NCI-H2227 treated with DMSO at 0.1 percent for 48 hours (cell line): ENCODE measurements at places on chromosomes 4 and X.

DNA sequence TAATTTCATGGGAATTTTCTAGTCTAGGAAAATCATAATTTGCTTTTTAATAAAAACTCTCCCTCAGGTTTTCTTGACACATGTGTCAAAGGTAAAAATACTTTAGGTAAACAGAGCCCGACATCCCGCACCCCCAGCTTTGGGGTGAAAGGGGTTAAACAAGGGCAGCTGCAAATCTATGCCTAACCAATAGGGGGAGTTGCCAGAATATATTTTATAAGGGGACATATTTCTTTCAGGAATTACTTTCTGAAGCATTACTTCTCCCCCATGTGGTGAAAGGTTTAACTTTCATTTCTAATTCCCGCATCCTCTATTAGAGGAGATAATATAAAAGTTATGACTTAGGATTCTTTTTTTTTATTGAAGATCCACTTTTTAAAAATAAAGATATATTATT is 53.9 kb upstream of the HEPH start:
- DNase-seq: no peak

GRCh38 chrX:73481521-73481920 is 34.7 kb downstream of the CDX4 start:
- DNase-seq: no peak

DNA sequence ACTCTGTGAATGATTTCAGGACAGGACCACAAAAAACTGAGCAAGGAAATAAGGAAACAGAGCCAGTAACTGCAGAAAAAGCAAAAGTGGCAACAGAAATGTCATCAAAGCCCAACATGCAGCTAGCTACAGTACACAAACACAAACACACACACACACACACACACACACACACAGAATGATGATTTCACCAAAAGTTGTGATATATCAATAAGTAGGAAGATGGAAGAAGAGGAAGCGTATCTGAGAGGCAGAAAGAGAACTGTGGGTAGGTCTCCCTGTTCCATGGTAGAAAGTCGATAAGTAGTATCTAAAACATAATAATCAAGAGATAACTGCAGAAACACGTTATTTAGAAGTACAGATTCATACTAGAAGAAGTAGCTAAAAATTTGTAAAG is 148.3 kb downstream of the MGST2 start:
- no peak for DNase-seq

- DNase-seq: no peak
These were observed 63.7 kb downstream of the HMGB2 start for GRCh38 chr4:173270312-173271027.

GRCh38 chr4:82708982-82709381 is 89.6 kb downstream of the SCD5 start:
- no peak for DNase-seq

DNA sequence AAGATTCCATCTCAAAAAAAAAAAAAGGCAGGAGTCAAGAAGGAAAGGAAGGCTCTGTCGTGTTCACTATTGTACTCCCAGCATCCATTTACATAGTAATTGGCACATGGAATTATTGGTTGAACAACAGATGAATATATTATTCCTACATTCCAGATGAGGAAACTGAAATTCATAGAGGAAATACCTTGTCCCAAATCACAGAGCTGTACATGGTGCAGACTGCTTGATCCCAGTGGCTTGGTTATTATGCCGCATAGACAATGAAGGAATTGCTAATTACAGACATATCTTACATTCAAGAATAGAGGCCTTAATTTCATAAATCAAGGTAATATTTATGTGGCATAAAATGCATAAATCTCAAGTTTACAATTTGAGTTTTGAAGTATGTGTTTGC is 63.6 kb downstream of the LDB2 start:
- no peak for DNase-seq

- no peak for DNase-seq
These were observed 43.8 kb upstream of the UGDH start for GRCh38 chr4:39571054-39571453.

DNA sequence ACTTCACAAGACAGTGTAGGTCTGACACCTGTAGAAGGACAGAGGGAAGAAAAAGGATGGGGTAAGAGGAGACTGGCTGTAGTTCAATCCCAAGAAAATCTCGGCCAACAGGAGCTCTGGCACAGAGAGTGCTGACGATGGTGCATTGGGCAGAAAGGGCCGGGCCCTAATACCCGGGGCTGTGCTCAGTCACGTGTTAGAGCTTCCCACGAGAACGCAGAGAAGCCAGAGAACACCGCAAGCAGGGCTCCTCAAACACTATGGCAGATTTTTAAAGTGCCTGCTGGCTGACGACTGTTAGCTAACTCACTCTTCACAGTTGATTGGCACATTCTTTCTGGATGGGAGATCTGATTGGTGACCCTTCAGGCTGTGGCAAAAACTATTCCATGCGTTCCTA is 35.5 kb downstream of the EREG start:
- no peak for DNase-seq

- no peak for DNase-seq
These were observed 56.7 kb downstream of the PROM1 start for GRCh38 chr4:16027114-16027513.

- DNase-seq: no peak
These were observed 155.7 kb downstream of the RELL1 start for GRCh38 chr4:37530451-37530850.

- no peak for DNase-seq
These were observed 12.0 kb upstream of the KDM5C start for GRCh38 chrX:53237056-53237455.
